ENCODE measurements at places on chromosomes 12 and 14.
A peak's percentile ranks its signal among the peaks of the same experiment; 100 is the strongest.

DNA sequence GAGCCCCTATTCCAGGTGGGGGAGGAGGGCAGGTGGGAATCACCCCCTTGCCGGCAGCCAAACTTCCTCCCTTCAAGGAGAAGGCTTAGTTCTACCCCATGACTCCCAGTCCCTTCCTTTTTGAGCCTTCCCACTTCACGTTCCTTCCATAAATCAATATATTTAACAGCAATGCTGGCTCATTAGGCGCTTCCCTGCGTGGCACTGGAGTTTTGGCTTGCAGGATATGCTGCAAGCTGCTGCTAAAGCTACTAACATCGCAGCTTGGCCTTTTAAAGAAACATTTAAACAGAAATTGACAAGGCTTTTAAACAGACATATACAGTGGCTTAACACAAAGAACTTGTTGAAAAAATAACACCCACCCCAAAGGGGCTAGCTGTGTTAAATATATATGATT, 308.0 kb upstream of the FKBP4 start:
- DNase-seq: no peak

DNA sequence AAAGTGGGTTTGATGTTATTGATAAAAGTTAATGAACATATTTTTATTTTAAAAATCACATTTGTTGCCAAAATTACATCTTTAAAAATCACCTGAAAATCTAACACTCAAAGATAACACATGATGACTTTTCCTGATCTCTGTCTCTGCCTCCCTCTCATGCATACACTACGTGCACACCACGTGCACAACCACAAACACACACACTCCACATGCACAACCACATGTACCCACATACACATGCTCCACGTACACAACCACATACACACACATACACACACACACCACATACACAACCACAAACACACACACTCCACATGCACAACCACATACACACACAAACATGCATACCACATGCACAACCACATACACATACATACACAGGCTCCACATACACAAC, 61.8 kb upstream of the TMEM132C start:
- DNase-seq: no peak

- no peak for DNase-seq
Observed at GRCh38 chr14:56195704-56196103, 77.5 kb downstream of the PELI2 start.

GRCh38 chr14:61482348-61483206, 161.2 kb downstream of the PRKCH start:
- no peak for DNase-seq

GRCh38 chr14:77067632-77068516, 30.2 kb upstream of the CIPC start:
- peak; percentile 69 for DNase-seq

DNA sequence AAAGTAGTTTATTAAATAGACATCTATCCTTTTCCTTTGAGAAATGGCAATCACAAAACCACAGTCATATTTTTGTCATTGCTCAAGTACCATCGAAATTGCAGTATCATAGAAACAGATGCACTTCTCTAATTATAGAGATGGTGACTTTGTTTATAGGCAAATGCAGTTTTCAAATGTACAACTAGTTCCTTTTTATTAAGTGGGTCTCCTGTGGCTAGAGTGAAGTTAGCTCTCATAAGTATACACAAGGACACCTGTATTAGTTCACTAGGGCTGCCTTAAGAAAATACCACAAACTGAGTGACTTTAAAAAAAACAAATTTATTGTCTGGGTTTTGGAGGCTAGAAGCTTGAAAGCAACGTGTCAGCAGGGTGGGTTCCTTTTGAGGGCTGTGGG, 62.8 kb downstream of the OTOGL start:
- DNase-seq: no peak

DNA sequence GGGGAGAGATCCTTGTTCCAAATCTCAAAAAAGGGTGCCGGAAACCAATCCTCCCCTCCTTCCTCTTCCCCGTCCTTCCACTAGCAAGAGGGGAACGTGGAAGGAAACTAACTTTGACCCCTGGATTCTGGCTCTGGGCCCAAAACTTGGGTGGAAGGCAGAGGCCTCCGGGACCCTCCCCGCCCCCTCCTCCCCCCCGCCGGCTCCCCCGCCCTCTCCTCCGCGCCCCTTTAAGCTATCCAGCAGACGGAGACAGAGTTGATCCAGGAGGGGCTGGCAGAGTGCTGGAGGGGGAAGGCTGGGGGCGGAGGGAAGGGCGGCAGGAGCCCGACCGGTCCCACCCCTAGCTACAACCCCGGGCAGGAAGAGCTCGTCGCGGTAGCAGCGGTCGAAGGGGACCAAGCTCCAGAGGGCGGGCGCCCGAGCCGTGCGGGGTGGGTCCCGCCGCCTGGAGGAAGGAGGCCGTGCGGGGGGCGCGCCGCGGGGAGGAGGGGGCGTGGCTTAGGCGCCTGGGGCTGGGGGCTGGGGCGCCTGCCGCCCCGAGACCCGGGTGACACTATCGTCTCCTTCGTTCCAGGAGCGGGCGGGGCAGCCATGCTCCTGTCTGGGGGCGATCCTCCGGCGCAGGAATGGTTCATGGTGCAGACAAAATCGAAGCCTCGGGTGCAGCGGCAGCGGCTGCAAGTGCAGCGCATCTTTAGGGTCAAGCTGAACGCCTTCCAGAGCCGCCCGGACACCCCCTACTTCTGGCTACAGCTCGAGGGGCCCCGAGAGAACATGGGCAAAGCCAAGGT, at the start of gene NYNRIN:
NYNRIN (plus strand) TSS at position 351 of the 794 bp plus-strand sequence; CDS start at position 595, 244 bp downstream.
- DNase-seq: no peak

GRCh38 chr14:60819575-60819974, 85.0 kb downstream of the MNAT1 start:
- no peak for DNase-seq

- DNase-seq: no peak
Observed at GRCh38 chr14:54343272-54344121, 53.3 kb upstream of the CDKN3 start.

DNA sequence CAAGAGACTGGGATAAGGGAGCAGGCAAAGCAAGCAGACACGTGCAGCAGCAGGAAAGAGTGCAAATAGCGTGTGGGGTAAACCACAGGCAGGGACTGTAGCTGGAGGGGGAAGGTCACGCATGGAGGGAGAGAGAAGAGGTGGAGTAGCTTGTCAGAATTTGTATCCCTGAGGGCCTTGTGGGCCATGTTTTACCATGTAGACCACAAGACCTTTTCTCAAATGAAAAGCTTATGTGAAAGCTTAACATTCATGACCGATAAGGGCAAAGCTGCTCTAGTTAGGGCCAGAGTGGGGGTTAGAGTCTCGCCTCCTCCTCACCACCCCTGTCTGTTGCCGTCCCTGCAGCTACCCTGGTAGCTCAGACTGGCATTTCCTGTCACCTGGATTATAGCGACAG, 152.9 kb upstream of the E2F7 start:
- no peak for DNase-seq

DNA sequence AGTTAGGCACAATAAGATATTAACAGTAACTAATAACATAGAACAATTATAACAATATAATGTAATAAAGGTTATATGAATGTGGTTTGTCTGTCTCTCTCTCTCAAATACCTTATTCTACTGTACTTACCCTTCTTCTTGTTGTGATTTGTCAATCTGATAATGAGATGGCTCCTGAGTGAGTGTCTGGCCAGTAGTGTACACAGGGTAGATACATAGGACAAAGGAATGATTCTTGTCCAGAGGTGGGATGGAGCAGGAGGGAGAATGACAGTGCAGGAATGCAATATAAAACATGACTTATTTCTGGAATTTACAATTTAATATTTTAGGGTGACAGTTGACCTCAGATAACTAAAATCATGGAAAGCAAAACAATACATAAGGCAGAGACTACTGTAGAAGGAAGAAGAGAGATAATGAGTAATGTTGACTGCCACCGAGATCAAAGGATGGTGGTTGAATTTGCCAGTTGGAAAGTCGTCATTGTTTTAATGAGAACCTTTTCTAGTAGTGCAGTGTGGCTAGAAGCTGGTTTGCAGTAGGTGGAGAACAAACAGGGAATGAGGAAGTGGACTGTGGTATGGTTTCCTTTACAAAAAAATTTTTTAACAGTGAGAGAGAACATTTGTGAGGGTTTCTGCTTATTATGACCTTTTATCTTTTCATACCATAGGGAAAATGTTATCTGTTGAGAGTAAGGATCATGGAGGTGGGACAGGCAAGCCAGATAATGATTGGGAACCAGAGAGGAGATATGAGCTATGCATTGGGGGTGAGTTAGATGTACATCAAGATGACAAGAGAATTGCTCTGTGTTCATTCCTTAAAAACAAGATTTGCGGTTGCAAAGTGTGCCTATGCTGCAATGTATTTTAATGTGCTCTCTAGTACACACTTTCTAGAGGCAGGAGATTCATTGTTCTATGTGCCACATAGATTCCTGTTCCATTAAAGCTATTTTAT, 458.3 kb downstream of the BTG1 start:
- DNase-seq: no peak

DNA sequence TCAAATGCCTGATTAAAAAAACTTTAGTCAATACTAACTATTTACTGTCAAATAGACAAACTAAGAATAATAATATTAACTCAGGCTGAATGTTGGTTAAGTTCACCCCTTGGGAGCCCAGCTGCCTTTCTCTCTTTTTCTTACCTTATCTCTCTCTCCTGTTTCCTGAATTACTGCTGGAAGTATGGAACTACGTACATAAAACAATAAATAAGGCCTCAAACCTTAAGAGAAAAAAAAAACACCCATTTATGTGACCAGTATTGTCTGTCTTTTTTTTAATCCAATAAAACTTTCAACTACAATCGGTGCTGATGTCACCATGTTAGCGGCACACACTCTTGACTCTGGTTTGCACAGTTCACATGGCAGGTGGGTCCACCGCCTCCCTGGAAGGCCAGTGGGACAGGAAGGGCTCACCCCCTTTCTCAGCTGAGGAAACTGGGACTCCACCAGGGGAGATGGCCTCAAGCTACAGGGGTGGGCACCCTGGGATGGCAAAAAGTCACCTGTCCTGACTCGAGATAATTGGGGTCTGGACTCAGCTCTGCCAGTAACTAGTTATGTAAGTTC, 21.3 kb downstream of the BCL11B start:
- no peak for DNase-seq

GRCh38 chr12:75944097-75944904, 87.3 kb downstream of the PHLDA1 start:
- peak; percentile 100 for DNase-seq

GRCh38 chr14:45811155-45811554, 558.2 kb upstream of the MIS18BP1 start:
- no peak for DNase-seq

DNA sequence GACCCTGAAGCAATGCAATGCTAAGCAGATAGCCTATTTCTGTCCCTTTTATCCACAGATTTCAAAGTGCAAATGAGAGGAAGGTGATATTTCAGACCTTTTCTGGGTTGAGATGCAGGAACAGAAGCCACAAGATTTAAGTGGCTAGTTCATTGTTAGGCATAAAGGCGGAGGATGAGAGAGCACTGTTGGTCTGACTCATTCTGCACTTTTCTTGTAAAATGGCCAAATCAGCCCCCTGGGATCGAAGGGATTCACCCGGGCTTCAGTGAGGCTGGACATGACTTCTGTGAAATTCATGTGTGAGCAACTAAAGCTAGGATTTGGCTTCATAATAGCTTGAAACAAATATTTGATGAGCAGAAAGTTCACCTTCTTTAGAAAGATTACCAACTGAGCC, 101.9 kb upstream of the OVCH1 start:
- no peak for DNase-seq

GRCh38 chr14:72882047-72882446, 11.9 kb downstream of the DPF3 start:
- DNase-seq: no peak

DNA sequence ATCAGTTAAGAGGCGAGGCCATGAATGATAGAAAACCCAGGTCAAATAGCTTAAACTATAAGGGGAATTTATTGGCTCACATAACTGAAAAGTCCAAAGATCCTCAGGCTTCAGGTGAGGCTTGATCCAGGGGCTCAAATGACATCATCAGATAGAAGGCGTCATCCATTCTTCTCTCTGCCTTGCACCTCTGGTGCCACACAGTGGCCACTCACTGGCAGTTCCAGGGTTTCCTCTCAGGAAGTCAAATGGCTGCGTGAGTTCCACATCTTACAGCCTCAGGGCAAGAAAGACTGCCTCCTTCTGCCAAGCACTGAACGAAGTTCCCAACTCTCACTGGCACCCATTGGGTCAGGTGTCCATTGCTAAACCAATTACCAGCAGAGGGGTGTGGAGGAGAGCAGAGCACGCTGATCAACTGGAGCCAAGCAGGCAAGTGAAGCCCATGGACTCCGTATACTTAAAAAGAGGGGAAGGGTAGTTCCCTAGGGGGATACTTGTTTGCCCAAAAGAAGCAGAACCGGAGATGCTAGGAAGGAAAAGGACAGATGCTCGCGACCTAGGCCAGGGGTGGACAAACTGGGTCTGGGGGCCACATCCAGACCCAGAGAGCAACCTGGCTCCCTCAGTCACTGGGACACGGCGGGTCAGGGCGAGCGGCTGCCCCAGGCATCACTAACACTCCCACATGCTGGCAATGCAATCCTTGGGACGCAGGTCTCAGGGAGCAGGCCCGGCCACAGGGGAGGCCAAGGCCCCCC, 69.3 kb downstream of the SERPINA3 start:
- DNase-seq: peak; percentile 58

- DNase-seq: no peak
Observed at GRCh38 chr12:94689002-94689645, 38.8 kb upstream of the TMCC3 start.

DNA sequence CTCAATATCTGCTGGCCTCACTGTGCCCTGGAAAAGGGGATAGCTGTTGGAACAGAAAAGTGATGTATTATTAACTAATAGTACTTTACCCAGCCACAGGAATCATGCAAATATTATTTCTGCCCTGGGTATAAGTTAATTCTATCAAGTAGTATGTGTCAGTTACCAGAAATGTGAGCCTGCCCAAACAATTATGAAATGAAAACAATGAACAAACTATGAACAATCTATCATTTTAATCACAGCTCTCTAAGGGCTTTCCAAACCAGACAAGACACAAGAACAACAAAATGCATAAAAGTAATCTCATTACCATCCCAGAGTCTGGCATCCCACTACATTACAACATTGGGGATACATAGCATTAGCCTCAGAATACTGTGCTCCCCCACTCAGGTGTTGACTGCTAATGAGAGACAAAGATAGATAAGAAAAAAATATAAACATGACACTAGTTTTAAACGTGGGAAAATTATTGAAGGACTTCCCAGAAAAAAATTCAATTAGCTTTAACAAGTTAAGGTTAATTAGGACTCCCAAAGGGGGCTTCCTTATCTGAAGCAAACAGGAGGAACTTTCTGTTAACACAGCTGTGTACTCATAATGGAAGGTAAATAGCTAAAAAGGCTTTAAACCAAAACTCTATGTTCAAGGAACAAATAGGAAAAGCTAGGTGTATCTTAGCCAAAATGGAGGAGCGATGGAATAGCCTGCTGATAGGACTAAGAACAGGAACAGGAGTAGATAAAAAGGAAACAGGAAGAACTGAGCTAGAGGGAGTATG, 3.3 kb downstream of the DCAF5 start:
- no peak for DNase-seq

Measured in RKO (cell line).